ENCODE measurements at places on chromosomes 7 and 10. TPM values are rescaled to one million over a fixed set of nuclear protein-coding genes. Genes with fewer than 3 reads are reported as not detected.

SPDYE2B gene
- polyA plus RNA-seq = 1.0 TPM

AMZ1 gene
- polyA plus RNA-seq = 0.34 TPM

GBX1 gene
- polyA plus RNA-seq = 0.07 TPM

OR2A7 gene
- 16.7 TPM for polyA plus RNA-seq

LIPN gene
- polyA plus RNA-seq = not detected

NAMPT gene
- polyA plus RNA-seq = 111 TPM

RBM20 gene
- 0.96 TPM for polyA plus RNA-seq

SLC26A3 gene
- polyA plus RNA-seq = 176 TPM

AGR2 gene
- polyA plus RNA-seq = 527 TPM

GRM3 gene
- 0.16 TPM for polyA plus RNA-seq

TMEM236 gene
- 34.3 TPM for polyA plus RNA-seq

ZNF727 gene
- polyA plus RNA-seq = 0.34 TPM

ZWINT gene
- 34.2 TPM for polyA plus RNA-seq

TRIM50 gene
- polyA plus RNA-seq = 0.42 TPM

ACSM6 gene
- polyA plus RNA-seq = 0.06 TPM

HHEX gene
- 7.1 TPM for polyA plus RNA-seq

BMS1 gene
- 16.2 TPM for polyA plus RNA-seq

AKR1B15 gene
- polyA plus RNA-seq = 0.22 TPM

Data from large intestine (tissue), 12 donors.